Activated CD8-positive, alpha-beta T cell treated with anti-CD3 and anti-CD28 coated beads for 36 hours (primary cell): ENCODE measurements at places on chromosomes 3 and 15. TPM values are rescaled to one million over a fixed set of nuclear protein-coding genes. Genes with fewer than 3 reads are reported as not detected.

DNA sequence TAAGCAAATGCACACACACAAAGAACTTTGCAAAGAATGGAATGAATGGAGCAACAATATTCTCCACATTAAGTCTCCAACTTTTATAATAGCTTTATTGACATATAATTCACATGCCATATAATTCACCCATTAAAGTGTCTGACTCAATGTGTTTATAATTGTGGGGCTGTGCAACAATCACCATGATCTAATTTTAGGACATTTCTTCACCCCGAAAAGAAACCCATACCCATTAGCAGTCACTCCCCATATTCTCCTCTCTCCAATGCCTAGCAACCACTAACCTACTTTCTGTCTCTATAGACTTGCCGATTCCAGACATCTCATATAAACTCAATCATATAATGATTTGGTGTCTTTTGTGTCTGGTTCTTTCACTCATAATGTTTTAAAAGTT, 22.6 kb downstream of the VGLL4 start:
- no peak overlapping the region for H3K4me3 ChIP-seq
- H3K36me3 ChIP-seq: peaks cover 27% of the 10 kb centered on the region
- H3K4me1 ChIP-seq: peaks cover 88% of the 10 kb centered on the region
- DNase-seq: no peak
- no peaks in the 10 kb centered on the region for H3K27me3 ChIP-seq

DNA sequence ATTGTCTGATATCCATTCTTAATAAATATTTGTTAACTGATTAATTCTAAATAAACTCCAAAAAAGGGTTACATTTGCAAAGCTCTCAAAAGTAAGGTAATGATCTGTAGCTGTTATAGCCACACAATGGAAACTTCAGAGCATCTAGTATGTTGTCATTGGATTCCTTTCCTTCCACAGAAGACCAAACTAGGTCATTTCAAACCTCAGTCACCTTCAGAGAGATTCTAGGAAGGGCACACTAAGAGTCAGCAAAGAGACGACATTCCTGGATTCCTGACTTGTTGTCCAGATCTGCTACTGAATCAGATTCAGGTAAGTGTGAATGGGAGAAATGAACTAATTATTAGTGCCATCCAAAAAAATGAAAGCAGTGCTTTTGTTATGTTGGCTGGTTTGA, 3.0 kb upstream of the COL8A1 start:
- no peak overlapping the region for H3K27ac ChIP-seq
- H3K4me1 ChIP-seq: peaks cover 15% of the 10 kb centered on the region
- H3K36me3 ChIP-seq: peaks cover 2% of the 10 kb centered on the region

- peaks cover 23% of the 10 kb centered on the region for H3K4me1 ChIP-seq
- no peak overlapping the region for H3K4me3 ChIP-seq
- no peak overlapping the region for H3K27ac ChIP-seq
- no peaks in the 10 kb centered on the region for H3K27me3 ChIP-seq
- peaks cover 53% of the 10 kb centered on the region for H3K36me3 ChIP-seq
- peak; percentile 4 for DNase-seq
Observed at GRCh38 chr3:31624083-31624709, 91.5 kb downstream of the STT3B start.

DNA sequence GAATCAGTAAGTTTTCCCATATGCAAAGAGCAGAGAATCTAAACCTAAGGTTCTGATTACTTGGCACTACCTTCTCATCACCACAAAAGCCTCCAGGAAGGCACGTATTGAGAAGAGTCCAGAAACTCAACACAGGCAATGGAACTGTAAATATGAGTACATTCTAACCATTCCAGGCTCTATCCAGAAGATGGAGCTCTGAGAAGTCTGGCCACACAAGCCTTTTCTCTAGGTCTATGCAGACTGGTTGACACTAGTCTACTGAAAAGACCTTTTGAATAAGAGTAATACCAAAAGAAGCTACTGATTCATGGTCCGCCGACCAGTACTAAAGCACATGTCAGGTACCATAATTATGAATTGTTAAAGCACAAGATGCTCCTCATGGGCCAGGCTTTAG, 12.2 kb upstream of the NCKIPSD start:
- no peak for DNase-seq
- no peak overlapping the region for H3K27ac ChIP-seq
- peaks cover 35% of the 10 kb centered on the region for H3K4me1 ChIP-seq
- H3K27me3 ChIP-seq: no peaks in the 10 kb centered on the region
- peaks cover 29% of the 10 kb centered on the region for H3K36me3 ChIP-seq

- H3K27ac ChIP-seq: peak overlapping the region; percentile 87
- H3K4me1 ChIP-seq: peaks cover 56% of the 10 kb centered on the region
- peaks cover 9% of the 10 kb centered on the region for H3K36me3 ChIP-seq
- DNase-seq: peak; percentile 45
Observed at GRCh38 chr3:152202976-152203626, 65.6 kb upstream of the MBNL1 start.

RBPMS2 gene
- total RNA-seq: not detected

ZPLD1 gene
- total RNA-seq: not detected

SENP5 gene
- 32.5 TPM for total RNA-seq
